Lung microvascular endothelial cell (primary cell): ENCODE measurements at places on chromosomes 16 and 17. TPM values are rescaled to one million over a fixed set of nuclear protein-coding genes. Genes with fewer than 3 reads are reported as not detected.

Gene KRTAP2-3
- total RNA-seq = not detected in 2 replicates

Gene C16orf92
- not detected in 2 replicates for total RNA-seq

Gene MRPL58
- total RNA-seq = 17.9 and 19.4 TPM in 2 replicates

Gene CCL8
- total RNA-seq = not detected in 2 replicates

Gene ACSM5
- total RNA-seq = 0.22 and 0.60 TPM in 2 replicates

Gene TP53TG3B
- total RNA-seq = not detected in 2 replicates

Gene HP
- 0.20 TPM in 1 of 2 replicates, not detected in the other for total RNA-seq

Gene TBC1D3G
- total RNA-seq = not detected in 2 replicates
